ENCODE measurements at places on chromosomes 12 and 14. TPM values are rescaled to one million over a fixed set of nuclear protein-coding genes. Genes with fewer than 3 reads are reported as not detected.

Gene CCND2
- total RNA-seq = 117 TPM

Gene IGF1
- total RNA-seq = 2.5 TPM

Gene MYF5
- total RNA-seq = not detected

Gene OR10G3
- not detected for total RNA-seq

Gene PDE3A
- total RNA-seq = 2.7 TPM

Gene TXNDC16
- 23.7 TPM for total RNA-seq

Gene LMO3
- 255 TPM for total RNA-seq

Gene PYM1
- 17.1 TPM for total RNA-seq

Gene CCDC88C
- total RNA-seq = 18.5 TPM
